Keratinocyte (primary cell): ENCODE measurements at places on chromosomes 5 and 9.

DNA sequence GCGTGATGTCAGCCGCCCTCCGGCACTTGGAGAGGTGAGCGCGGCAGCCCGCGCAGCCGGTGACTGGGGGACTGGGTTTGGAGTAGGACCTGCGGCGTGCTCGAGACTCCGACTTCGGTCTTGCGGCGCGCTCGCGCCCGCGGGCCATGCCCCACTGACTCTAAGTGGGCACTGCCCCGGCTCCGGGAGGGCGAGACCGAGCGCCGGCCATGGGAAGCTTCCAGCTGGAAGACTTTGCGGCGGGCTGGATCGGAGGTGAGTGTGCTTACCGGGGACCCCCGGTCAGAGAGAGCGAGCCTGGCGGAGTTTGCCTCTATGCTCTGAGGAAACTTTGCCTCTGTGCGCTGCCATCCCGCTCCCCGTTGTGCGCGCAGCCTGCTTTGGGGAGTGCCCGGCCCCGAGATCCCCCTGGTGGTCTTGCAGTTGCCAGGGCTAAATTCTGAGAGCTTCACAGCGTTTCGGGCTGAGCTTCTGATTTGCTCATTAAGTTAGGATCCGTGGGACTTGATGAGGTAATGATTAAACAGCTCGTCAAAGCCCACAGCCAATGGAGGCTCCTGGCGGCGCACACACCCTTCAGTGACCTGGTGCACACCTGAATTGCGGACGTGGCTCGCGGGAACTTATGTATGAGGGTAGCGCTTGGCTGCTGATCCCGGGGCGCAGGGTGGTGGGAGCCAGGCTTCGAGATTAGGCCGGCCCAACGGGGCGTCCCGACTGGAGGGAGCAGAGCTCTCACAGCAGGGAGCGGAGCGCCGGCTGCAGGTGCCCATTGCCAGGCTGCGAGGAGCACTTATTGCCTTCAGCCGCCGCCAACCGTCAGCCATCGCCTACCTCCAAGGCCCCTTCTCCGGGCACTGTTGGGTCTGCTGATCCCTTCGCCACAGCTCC lies at the start of gene SLC25A48:
SLC25A48 (plus strand) TSS at position 25 of the 891 bp plus-strand sequence; CDS start at position 210, 185 bp downstream.
- H3K4me1 ChIP-seq: peaks cover 8% of the 10 kb centered on the region
- DNase-seq: no peak
- peak within 1 kb of the TSS; percentile 65 for H3K4me3 ChIP-seq
- no peaks in the 10 kb centered on the region for H3K36me3 ChIP-seq
- H3K27me3 ChIP-seq: peaks cover 31% of the 10 kb centered on the region
- no peak within 1 kb of the TSS for H3K27ac ChIP-seq

- no peak overlapping the region for H3K4me3 ChIP-seq
- no peak for DNase-seq
- H3K27ac ChIP-seq: no peak overlapping the region
Measured at GRCh38 chr9:95085861-95086563, 231.5 kb downstream of the FANCC start.

DNA sequence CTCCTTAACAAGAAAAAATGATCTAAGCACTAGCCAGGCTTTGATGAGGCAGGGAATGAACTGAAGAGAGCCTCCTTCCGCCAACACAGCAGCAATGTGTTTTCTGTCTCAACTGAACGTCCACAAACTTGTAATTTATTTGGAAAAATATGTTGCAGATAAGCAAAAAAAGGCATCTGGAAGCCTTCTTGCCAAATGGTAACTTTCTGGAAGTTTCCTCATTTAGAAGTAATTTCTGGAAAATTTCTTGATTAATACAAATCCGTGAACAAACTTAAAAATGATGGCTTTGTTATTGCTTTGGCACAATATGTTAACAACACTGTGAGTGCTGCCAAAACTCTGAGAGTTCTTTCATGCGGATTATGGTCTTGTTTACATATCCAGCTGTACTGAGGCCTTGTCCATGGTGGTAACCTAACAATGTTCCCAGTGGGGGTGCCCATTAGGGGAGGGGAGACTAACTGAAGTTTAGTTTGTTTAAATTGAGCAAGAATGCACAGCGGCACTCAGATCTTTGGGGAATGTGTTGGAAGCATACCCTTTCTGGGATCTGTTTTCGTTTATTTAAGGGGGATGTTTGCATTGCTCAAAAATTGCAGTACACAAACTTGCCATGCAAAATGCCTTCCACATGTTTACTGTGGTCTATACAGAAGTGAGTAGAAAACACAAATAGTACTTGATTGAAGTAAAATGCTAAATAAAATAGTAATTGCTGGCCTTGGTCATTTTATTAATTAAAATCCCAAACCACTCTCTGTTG lies 334.7 kb downstream of the NR2F1-AS1 start:
- H3K4me1 ChIP-seq: peaks cover 3% of the 10 kb centered on the region
- no peaks in the 10 kb centered on the region for H3K27me3 ChIP-seq
- no peaks in the 10 kb centered on the region for H3K36me3 ChIP-seq
- no peak for DNase-seq
- H3K27ac ChIP-seq: no peak overlapping the region

- no peak overlapping the region for H3K27ac ChIP-seq
- H3K36me3 ChIP-seq: no peaks in the 10 kb centered on the region
- no peaks in the 10 kb centered on the region for H3K4me1 ChIP-seq
- H3K4me3 ChIP-seq: no peak overlapping the region
- no peaks in the 10 kb centered on the region for H3K27me3 ChIP-seq
- DNase-seq: no peak
Measured at GRCh38 chr5:35092703-35093102, 45.0 kb upstream of the AGXT2 start.

DNA sequence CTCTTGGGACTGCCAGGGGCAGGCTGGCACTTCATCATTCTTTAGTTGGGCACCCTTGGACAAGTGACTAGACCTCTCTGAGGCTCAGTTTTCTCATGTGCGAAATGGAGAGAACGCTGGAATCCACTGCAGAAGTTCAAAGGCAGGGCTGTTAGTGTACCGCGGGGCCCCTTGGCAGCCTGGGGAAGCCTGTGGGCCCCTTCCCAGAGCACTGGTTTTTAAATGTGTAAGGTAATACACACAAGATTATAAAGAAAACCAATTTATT lies 209.5 kb upstream of the MVB12B start:
- H3K4me1 ChIP-seq: no peaks in the 10 kb centered on the region
- H3K4me3 ChIP-seq: no peak overlapping the region
- no peak overlapping the region for H3K27ac ChIP-seq
- peaks cover 12% of the 10 kb centered on the region for H3K27me3 ChIP-seq
- no peak for DNase-seq
- H3K36me3 ChIP-seq: no peaks in the 10 kb centered on the region

GRCh38 chr5:61389609-61390008 lies 57.6 kb downstream of the ZSWIM6 start:
- H3K27ac ChIP-seq: no peak overlapping the region
- H3K4me1 ChIP-seq: peaks cover 5% of the 10 kb centered on the region
- H3K27me3 ChIP-seq: no peaks in the 10 kb centered on the region
- no peaks in the 10 kb centered on the region for H3K36me3 ChIP-seq

DNA sequence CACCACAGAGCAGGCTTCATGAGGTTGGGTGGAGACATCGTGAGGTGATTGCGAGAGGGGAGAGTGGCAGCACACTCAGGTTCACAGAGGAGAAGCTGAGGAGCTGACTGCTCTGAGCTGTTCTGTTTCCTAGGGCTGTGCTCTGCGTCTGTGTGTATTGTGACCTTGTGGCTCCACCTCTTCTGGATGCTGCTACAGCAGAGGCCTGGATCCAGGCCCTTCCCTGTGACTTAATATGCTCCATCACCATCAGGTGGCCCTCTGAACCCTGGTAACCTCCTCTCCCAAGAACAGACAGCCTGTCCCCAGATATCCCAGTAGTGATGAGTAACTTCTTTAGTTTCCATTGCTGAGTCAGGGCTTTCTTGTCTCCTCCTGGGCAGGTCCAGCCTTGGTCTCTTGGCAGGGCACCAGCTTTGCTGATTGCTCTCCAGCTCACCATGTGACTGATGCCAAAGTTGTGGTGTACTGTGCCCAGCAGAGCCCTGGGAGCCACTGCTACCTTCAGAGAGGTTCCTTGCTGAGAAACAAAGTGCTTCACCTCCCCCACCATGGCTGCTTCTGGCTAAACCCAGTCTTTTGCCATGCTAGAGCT lies 212.8 kb upstream of the CHD1 start:
- no peak overlapping the region for H3K27ac ChIP-seq
- H3K4me3 ChIP-seq: no peak overlapping the region
- peak; percentile 1 for DNase-seq

- peaks cover 3% of the 10 kb centered on the region for H3K27me3 ChIP-seq
- H3K4me3 ChIP-seq: no peak overlapping the region
- no peak overlapping the region for H3K27ac ChIP-seq
- no peak for DNase-seq
Measured at GRCh38 chr9:93369686-93370085, 81.8 kb upstream of the FAM120A start.

DNA sequence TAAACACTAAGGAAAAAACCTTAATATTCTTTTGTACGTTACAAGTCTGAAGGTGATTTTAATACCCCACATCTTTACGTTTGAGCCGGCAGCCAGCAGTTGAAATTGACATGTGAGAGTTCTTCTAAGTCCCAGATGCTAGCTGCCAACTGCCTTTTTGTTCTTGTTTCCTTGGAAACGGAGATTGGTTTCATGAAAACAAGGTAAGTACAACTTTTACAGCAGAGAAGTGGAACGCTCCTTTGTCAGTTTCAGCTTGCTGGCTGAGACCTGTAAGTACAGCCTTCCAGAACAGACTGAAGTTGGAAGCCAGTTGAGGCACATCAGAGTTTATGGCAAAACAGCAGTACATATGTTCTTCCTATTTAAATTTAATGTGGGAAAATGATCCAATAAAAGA lies 1018.4 kb upstream of the ARRDC3 start:
- no peak overlapping the region for H3K4me3 ChIP-seq
- H3K4me1 ChIP-seq: no peaks in the 10 kb centered on the region
- H3K36me3 ChIP-seq: no peaks in the 10 kb centered on the region
- no peaks in the 10 kb centered on the region for H3K27me3 ChIP-seq
- no peak for DNase-seq

- no peak overlapping the region for H3K4me3 ChIP-seq
- no peaks in the 10 kb centered on the region for H3K36me3 ChIP-seq
- no peak overlapping the region for H3K27ac ChIP-seq
- no peaks in the 10 kb centered on the region for H3K27me3 ChIP-seq
- H3K4me1 ChIP-seq: no peaks in the 10 kb centered on the region
Measured at GRCh38 chr5:108670591-108671289, 77.0 kb upstream of the FER start.

- peak overlapping the region; percentile 84 for H3K4me3 ChIP-seq
- peak; percentile 59 for DNase-seq
- no peaks in the 10 kb centered on the region for H3K27me3 ChIP-seq
- peaks cover 36% of the 10 kb centered on the region for H3K4me1 ChIP-seq
- no peaks in the 10 kb centered on the region for H3K36me3 ChIP-seq
Measured at GRCh38 chr5:96934708-96935558, 947 bp upstream of the LNPEP start.

- no peaks in the 10 kb centered on the region for H3K27me3 ChIP-seq
- no peak for DNase-seq
- H3K4me3 ChIP-seq: no peak overlapping the region
- H3K27ac ChIP-seq: no peak overlapping the region
Measured at GRCh38 chr5:136484808-136485325, 119.5 kb upstream of the TRPC7 start.

GRCh38 chr5:88502179-88503040 lies 233.8 kb upstream of the TMEM161B start:
- no peaks in the 10 kb centered on the region for H3K27me3 ChIP-seq
- H3K36me3 ChIP-seq: no peaks in the 10 kb centered on the region
- H3K4me1 ChIP-seq: no peaks in the 10 kb centered on the region

DNA sequence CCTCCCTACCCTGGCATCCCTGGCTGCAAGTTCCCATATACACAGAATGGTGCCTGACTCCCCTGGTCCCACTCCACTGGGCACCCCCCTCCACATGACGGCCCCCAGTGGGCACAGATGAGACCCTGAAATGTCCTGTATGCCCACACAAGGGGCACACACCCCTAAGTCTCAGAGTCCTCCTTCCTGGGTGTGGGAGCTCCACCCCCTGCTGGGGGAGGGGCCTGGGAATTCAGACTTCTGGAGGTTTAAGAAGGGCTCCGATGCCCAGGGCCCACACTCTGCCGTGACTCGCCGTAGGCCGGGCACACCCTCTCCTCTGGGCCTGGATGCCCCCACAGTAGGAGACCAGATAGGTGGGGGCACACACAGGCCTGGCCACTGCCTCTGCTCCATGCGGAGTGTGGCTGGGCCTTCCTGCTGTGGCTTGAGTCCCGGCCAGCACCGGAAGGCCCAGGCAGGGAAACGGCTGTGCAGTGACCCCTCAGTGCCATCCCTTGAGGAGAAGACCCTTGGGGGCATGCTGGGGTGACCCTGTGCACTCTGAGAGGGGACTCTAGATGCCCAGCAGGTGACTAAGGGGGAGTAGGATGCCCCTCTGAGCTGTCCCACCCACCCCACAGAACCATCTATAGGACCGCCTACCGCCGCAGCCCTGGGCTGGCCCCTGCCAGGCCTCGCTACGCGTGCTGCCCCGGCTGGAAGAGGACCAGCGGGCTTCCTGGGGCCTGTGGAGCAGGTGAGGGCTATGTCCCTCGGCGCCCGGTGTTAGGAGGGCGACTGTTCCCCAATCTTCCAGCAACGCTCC lies 6.5 kb downstream of the EGFL7 start:
- H3K4me3 ChIP-seq: no peak overlapping the region
- no peak overlapping the region for H3K27ac ChIP-seq
- H3K27me3 ChIP-seq: peaks cover 34% of the 10 kb centered on the region

DNA sequence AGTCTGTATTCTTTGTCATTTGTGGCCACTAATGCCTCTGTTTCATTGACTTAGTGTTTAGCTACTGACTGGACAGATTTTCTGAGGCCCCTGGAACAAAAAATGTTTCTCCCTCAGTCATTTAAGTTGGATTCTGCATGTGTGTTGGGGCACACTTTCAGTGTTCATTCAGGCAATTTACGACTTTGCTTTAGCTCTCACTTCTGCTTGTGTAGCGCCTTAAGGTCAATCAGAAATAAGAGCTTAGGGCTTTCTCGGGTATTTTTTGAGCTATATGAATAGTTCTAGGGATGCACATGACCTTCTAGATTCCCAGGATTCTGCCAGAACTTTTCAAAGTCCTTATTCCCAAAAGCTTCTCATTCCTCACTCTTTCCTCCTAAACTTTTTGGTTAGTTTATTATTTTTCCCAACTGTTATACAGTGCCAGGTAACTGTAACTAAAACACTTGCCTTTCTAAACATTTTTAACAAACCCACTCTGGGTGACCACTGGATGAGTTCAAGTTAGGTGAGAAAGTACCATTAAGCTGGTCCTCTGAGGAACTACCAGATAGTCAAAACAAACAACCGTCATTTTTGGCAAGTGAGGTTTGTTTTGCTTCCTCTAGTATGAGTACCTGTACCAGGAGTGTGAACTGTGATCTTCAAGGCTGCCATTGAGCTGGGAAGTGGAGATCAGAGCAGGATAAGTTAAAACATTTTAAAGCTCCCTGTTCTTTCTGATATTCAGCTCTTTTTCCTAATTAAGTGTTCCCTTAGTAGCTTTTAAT lies 571.3 kb upstream of the TLE4 start:
- H3K4me3 ChIP-seq: no peak overlapping the region
- DNase-seq: no peak
- H3K27ac ChIP-seq: no peak overlapping the region
- no peaks in the 10 kb centered on the region for H3K4me1 ChIP-seq
- H3K36me3 ChIP-seq: no peaks in the 10 kb centered on the region

GRCh38 chr9:74412236-74412979 lies 84.7 kb upstream of the RORB start:
- no peaks in the 10 kb centered on the region for H3K36me3 ChIP-seq
- H3K27ac ChIP-seq: no peak overlapping the region
- peak; percentile 17 for DNase-seq
- no peak overlapping the region for H3K4me3 ChIP-seq

GRCh38 chr5:39755452-39755851 lies 330.7 kb upstream of the DAB2 start:
- no peaks in the 10 kb centered on the region for H3K36me3 ChIP-seq
- H3K4me3 ChIP-seq: no peak overlapping the region
- no peaks in the 10 kb centered on the region for H3K27me3 ChIP-seq
